Hematopoietic multipotent progenitor cell treated with erythropoietin and hydrocortisone succinate and interleukin-3 and kit ligand, for 15 days (in vitro differentiated cells): ENCODE measurements at places on chromosomes 12 and 14.
A peak's percentile ranks its signal among the peaks of the same experiment; 100 is the strongest.

DNA sequence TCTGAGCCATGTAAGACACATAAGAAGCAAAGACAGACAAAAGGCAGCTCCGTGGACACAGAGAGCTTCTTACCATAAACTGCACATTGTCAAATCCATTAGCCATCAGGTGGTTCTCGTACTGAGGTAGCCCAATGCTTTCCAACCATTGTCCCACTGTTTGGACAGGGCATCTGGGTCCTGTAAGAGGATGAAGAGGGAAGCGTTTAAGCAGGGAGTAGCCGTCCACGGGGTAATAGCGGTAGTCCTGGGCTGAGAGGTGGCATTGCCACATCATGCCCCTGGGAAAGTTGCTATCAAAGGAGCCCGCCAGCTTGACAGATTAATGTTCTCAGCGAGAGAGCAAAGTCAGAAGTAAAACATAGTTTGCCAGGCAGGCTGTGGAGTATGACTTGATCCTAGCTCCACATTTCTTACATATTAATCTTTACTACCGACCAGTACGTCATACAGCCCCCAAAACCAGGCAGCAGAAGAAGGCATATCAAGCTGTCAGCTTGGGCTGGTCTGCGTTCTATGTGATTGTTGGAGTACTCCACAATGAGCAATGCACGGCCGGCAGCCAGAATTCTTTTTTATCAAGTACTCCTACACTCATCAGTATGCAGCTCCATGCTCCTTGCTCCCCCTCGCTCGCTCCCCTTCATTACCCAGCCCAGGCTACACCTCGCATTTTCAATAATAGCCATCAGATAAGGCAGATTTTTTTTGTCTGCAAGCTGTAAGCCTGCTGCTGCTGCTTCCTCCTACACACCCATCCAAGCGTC is 493.2 kb upstream of the GARIN6 start:
- no peak for DNase-seq

DNA sequence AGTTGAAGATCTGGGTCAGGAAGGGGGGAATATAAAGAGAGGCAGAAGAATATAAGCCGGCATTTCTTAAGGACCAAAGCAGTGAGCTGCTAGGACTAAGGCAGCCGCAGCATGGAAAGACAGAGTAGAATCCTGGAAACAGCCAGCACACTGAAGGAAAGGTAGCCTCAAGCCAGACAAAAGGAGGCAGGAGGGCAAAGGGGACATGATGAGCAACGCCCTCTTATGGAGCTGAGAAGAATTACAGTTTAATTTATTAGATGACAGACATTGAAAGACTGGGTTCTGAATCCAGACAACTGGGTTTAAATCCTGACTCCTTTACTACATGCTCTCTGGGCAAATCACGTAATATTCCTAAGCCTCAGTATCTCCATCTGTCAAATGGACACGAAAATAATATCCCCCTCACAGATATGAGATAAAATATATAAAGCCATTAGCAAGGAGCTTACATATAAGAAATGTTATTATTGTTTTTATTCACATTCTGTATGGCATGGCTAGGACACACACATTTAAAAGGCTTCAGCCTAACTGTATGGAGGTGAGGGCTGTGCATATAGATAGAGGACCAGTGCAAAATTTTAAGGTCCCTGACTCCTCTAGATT is 8.1 kb upstream of the PCED1B start:
- peak; percentile 42 for DNase-seq

- no peak for DNase-seq
Observed at GRCh38 chr12:18810537-18811253, 72.8 kb downstream of the CAPZA3 start.

DNA sequence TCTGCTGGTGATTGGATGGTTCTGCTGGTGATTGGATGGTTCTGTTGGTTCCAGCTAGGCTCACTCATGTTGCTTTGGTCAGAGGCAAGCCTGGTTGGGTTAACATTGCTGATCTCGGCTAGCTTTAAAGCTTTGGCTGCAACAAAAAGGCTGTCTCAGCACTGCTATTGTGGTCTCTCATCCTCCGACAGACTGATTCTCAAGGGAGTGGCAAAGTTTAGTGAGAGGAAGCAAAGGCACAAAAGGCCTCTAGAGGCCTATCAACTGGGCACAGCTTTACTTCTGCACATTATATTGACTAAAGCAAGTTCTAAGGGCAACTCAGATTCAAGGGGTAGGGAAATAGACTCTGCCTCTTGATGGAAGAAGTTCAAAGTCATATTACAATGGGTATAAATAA is 84.7 kb upstream of the LGR5 start:
- DNase-seq, result no peak

- peak; percentile 43 for DNase-seq
Observed at GRCh38 chr14:53180272-53181221, 27.4 kb upstream of the DDHD1 start.

GRCh38 chr14:45798659-45799058 is 545.7 kb upstream of the MIS18BP1 start:
- no peak for DNase-seq

GRCh38 chr12:22684140-22685118 is 59.5 kb downstream of the ETNK1 start:
- DNase-seq, result peak; percentile 44
